CD14-positive monocyte (primary cell): ENCODE measurements at places on chromosomes 5 and 9.
A peak's percentile ranks its signal among the peaks of the same experiment; 100 is the strongest.

DNA sequence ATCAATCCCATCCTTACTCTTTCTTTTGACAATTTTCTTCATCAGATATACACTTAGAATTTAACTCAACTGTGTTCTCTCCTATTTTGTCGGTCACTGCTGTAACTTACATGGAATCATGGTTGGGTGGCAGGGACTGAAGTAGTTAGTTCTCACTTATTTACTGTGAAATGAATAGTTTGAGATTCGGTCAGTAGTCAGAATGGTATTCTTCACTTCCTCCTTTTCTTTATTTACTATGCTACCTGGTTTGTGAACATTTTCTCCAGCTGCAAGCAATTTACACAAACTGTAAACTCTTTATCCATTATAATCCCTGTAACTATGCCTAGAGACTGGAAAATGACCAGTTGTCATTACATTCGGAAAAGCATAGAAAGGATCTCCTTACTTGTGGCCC lies 41.5 kb upstream of the GDNF start:
- DNase-seq = no peak

DNA sequence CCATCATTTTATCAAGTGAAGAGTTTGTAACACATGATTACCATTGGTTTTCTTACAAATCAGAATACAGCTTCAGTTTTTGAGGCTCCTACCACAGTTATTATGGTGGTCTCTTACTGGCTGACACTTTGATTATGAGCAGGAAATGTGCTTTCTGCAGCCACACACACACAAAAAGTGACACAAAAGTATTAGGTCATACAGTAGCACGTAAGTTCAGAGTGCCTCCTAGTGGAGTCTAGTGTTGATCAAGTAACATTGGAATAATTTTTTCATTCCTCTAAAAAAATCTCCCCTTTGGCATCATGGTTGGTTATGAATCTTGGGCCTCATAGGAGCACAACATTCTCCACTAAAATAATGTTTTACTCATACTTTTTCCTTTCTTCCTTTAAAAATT lies 37.6 kb downstream of the PAM start:
- DNase-seq = no peak

GRCh38 chr5:102986074-102986473 lies 133.9 kb downstream of the GIN1 start:
- DNase-seq = no peak

- DNase-seq = peak; percentile 23
Observed at GRCh38 chr9:114804505-114804904, 1.3 kb downstream of the TNFSF15 start.

GRCh38 chr5:149745-150485 lies 41.4 kb upstream of the LRRC14B start:
- DNase-seq = no peak

- no peak for DNase-seq
Observed at GRCh38 chr5:110803467-110804326, 64.9 kb downstream of the SLC25A46 start.

DNA sequence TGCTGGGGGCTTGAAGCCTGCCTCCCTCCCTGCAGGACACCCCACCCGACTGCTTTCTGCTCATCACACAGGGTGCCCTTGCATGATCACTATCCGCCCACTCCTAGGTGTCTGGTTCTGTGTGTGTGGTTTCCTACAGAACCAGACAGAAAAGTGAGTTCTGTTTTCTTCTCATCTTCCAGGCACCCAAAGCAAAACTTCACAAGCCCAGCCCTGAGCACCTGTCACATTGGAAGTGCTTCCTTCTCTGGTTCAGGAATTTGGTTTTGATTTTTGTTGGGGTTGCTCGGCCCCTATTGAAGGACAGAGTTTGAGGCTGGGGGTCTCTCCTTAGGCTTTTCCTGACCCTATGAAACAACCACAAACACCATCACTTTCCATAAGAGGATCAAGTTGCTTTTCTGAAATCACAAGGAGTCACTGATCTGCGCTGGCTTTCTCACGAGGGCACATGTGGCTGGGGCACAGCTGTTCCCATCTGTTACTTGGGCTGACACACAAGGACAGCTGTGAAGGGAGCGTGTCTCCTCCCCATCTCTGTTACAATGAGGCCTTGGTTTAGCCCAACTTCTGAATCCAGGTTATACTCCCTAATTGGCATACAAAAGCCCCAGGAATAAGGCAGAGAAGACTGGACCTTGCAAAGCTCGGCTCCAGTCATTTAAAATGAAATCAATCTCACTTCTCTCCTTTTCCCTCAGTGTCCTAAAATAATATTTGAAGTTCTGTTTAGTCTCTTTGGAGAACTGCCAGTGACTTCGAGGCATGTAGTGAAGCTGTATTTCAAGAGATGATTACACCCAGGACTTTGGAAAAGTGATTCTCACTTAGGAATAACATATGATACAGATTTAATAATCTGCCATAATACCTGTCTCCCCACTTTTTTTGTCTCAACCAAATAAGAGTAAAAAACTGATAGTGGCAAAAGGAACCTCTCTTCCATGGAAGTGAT lies 213.1 kb upstream of the GAS1 start:
- no peak for DNase-seq
